Left cardiac atrium (tissue), 4 donors: ENCODE measurements at places on chromosomes 4 and X. TPM values are rescaled to one million over a fixed set of nuclear protein-coding genes. Genes with fewer than 3 reads are reported as not detected.
A peak's percentile ranks its signal among the peaks of the same experiment; 100 is the strongest.

GRCh38 chrX:42857766-42858165, 79.8 kb upstream of the PPP1R2C start:
- DNase-seq: no peak

GRCh38 chr4:183249854-183250253, 70.2 kb downstream of the CLDN22 start:
- no peak for DNase-seq

GRCh38 chrX:131802836-131803626, 220.1 kb upstream of the STK26 start:
- DNase-seq: peak; percentile 75

The CT55 gene
- total RNA-seq: not detected

DNA sequence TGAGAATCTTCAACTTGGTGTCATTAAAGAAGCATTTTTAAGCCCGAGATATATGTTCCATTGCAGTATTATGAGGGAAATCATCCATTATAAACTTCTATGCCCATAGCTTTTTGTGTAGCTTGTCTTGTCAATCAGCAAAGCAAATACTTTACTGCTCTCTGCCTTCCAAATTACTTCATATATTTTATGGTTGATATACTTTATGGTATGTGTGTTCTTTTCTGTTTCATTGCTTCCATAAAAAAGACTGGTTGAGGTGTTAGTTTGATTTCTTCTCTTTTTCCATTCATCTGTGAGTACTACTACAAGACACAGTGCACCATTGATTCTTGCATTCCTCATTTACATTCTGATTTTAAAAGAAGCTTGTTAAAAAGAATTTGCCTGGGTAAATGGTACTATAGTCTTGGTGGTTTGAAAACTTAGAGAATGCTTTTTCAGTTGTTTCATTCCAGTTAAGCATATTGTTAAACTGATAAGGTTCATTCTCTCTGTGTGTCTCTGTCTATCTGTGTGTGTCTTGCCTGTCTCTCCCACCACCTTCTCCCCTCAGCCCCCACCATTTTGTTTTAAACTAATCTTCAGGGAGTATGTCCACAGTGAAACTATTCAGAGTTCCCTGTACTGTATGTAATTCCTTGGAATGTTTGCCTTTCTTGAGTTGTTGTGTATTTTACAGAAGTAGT, 27.1 kb downstream of the STAG2 start:
- no peak for DNase-seq

GRCh38 chr4:168247603-168248002, 70.9 kb downstream of the DDX60 start:
- DNase-seq: no peak

DNA sequence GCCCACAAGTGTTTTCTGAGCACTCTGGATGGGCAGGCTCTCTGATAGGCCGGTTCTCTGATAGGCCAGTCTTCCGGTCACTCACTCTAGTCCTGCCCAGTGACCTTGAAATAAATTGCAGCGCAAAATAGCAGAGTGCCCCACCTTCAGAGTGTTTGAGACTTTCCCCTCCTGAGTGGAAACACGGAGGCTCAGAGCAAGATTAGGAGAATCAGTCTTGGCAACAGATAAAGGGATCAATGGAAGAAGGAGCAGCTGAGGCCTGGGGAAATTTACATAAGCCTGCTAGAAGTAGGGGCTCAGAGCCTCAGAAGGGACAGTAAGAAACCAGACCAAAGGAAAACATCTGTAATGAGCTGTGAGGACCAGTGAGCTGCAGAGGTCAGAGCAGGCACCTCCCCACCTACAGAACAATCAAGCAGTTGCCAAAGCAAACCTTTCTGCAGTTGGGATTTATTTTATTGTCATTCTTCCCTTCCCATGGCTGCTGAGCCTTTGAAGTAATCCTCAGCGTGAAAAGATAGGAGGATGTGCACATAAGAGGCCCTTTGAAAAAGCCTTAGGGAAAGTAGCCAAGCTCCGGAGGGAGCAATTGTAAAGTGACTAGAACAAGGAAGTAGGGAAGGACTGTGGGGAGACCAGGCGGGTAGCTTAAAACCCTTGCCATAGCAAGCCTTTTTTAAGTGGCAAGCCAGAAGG, 89.1 kb upstream of the TSPAN5 start:
- DNase-seq: no peak

DNA sequence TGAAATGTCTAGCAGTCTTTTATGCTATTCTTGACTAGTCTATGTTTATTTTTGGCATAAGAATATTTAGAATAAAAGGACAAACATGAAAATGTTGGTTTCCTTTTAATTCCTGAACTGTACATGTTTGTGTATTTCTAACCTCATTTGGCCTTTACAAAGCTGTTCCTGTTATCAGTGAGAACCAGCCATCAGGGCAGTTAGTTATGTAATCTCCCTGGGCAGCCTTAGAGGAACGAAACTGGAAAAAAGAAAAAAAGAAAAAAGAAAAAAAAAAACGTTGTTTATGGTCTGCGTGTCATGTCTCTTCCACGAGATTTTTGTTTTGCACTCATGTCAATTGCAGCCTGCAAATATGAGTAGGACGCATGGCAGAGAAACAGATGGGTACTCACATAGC, 193.7 kb downstream of the MAGEB5 start:
- no peak for DNase-seq

DNA sequence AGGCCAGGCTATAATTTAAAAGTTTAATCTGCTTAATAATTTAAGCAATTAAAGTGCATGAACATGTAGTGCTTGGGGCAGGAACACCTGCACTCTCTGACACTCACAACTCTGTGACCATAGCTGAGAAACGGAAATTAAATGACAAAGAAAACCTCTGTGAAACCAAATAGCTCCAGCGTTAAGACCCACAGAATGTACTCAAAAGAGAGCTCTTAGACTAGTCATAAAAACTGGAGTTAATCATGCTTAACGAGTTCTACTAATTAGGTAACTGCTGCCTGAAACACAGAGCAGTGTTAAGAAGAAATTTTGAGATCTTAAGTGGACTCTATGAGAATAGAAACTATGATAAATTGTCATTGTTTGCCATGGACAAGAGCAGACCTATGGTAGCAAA, 174.4 kb upstream of the SPIN4 start:
- DNase-seq: no peak

The STEEP1 gene
- 13.1 TPM for total RNA-seq

DNA sequence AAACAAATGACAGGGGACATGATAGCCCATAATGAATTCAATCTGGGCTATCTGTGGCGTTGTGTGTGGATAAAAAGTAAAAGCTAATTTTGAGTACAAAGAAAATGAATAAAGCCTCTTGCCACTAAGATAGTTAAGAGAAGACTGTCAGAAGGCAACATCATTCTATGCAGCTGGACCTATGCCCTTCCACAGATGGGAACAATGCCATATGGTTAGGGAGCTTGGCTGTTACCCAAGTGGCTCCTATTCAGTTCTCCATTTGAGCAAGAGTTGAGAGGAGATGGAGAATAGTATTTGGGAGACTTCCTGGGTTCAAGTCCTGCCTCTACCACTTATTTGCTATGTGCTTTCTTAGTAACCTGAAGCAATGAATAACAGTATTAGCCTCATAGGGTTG, 107.7 kb downstream of the ANXA3 start:
- DNase-seq: no peak

The MAGEA1 gene
- total RNA-seq: not detected

The GAGE12F gene
- total RNA-seq: not detected

DNA sequence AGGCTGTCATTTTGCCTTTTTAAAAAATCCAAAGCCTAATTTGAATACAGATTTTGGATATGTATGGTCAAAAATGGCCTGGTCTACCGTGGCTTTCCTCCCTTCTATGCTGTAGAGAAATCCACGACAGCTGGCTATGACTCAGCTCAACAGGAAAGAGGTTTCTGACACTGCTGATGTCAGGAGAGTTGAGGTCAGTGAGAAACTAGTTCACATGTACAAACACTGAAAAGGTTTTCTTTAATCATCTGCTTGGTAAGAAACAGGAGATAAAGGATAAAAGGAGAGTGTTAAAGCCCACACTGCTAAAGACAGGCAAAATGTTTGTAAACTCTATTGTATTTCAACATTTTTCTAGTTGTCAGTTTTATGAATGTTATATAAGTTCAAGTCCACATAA, 113.9 kb downstream of the NYX start:
- no peak for DNase-seq

The MAGEA2 gene
- not detected for total RNA-seq

The IL15 gene
- total RNA-seq: 3.8 TPM

DNA sequence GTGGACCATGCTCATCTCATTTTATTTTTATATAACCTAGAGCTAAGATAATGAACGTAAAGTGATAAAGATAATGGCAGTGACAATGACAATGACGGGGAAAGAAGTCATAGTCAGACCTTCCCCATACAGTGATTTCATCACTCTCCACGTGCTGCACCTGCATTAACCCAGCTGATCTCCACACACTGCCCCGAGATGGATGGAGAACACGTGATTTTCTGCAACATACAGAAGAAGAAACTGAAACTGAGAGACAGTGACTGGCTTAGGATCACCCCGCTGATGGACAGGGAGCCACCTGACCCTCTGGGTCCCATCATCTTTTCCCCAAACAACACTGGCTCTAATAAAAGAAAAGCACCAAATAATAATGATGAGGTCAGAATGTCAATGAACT, 22.0 kb downstream of the EVC2 start:
- no peak for DNase-seq

DNA sequence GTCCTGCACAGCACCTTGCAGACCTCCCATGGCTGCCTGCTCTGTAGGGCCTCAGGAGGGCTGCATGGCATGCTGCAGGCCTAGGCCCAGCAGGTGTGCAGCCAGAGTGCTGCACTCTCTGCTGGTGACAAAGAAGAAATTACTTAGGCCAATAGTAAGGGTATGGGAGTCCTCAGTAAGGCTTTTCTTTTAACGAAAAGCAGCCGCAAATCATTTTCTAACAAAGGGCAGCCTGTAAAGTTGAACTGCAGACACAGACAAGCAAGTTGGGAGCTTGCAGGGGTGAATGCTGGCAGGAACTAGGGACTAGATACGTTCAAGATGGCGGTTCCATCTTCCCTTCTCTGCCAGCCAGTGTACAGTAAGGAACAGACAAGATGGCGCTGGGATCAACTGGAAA, 22.4 kb upstream of the UBA6 start:
- DNase-seq: no peak
